ENCODE measurements at places on chromosomes 6 and 20. TPM values are rescaled to one million over a fixed set of nuclear protein-coding genes. Genes with fewer than 3 reads are reported as not detected.

The FAM110A gene
- total RNA-seq = 1.9 TPM

The APCDD1L gene
- total RNA-seq = not detected

The LY86 gene
- total RNA-seq = not detected

The CTCFL gene
- not detected for total RNA-seq

The DEFB132 gene
- not detected for total RNA-seq

The ZNF334 gene
- 4.8 TPM for total RNA-seq

The MUC21 gene
- total RNA-seq = not detected

The TSPO2 gene
- not detected for total RNA-seq

- H3K36me3 ChIP-seq = no peaks in the 10 kb centered on the region
- H3K27ac ChIP-seq = no peak overlapping the region
- H3K4me1 ChIP-seq = no peaks in the 10 kb centered on the region
- H3K27me3 ChIP-seq = no peaks in the 10 kb centered on the region
- no peak for DNase-seq
Measured at GRCh38 chr6:17182961-17183360, 81.1 kb downstream of the STMND1 start.

GRCh38 chr6:117976030-117976651, 69.1 kb downstream of the SLC35F1 start:
- no peak overlapping the region for H3K27ac ChIP-seq
- H3K36me3 ChIP-seq = no peaks in the 10 kb centered on the region
- H3K27me3 ChIP-seq = no peaks in the 10 kb centered on the region
- H3K4me3 ChIP-seq = no peak overlapping the region
- peak; percentile 61 for DNase-seq

GRCh38 chr6:100101644-100102043, 107.6 kb upstream of the MCHR2 start:
- DNase-seq = no peak
- no peaks in the 10 kb centered on the region for H3K36me3 ChIP-seq
- H3K27ac ChIP-seq = no peak overlapping the region

- no peak overlapping the region for H3K27ac ChIP-seq
- peaks cover 39% of the 10 kb centered on the region for H3K4me1 ChIP-seq
- no peak overlapping the region for H3K4me3 ChIP-seq
- no peaks in the 10 kb centered on the region for H3K27me3 ChIP-seq
Measured at GRCh38 chr6:7196685-7197283, 89.0 kb downstream of the RREB1 start.

DNA sequence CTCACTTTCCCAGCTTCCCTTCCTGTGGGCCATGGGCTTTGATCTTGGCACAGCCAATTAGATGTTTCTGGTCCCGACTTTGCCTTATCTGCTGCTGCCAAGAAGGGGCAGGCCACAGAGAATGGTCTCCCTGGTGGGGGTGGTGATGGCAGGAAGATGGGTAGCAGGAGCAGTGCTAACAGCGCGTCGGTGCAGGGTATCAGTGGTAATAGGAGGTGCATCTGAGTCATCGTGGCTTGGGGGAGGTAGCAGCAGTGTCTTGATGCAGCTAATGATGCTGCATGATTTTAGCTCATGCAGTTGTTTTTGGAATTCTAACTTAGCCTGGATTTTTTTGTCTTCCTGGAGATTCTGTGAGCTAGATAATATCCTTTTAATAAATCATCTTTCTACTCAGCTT, 18.9 kb upstream of the MAS1 start:
- no peaks in the 10 kb centered on the region for H3K36me3 ChIP-seq
- H3K4me3 ChIP-seq = no peak overlapping the region
- peaks cover 21% of the 10 kb centered on the region for H3K4me1 ChIP-seq
- H3K27ac ChIP-seq = no peak overlapping the region
- H3K27me3 ChIP-seq = peaks cover 27% of the 10 kb centered on the region

DNA sequence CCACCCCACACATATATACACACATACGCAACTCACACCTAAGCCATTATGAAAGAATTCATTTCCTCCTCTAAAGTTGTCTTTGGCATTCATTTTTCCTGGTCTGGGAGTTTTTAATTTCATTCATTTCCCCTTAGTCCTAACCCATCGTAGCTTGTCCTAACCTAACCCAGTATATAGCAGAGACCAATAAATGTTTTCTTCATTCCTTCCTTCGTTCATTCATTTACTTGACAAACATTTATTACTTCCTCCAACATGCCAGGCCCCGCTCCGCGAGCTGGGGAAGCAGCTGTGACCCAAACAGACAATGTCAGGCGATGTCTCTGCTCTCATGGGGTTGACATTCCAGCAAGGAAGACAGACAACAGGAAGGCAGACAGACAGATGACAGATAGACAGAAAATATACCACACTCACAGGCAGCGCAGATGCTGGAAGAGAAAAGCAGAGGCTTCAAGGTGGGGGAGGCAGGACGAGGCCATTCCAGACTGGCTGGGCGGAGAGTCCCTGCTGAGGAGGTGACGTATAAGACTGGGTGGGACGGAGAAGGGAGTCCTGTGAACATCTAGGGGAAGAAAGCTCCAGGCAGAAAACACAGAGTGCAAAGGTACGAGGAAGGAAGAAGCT, 33.7 kb upstream of the SIRPA start:
- H3K4me3 ChIP-seq = no peak overlapping the region
- no peaks in the 10 kb centered on the region for H3K36me3 ChIP-seq
- no peaks in the 10 kb centered on the region for H3K27me3 ChIP-seq
- DNase-seq = no peak
- no peak overlapping the region for H3K27ac ChIP-seq
- H3K4me1 ChIP-seq = peaks cover 32% of the 10 kb centered on the region

DNA sequence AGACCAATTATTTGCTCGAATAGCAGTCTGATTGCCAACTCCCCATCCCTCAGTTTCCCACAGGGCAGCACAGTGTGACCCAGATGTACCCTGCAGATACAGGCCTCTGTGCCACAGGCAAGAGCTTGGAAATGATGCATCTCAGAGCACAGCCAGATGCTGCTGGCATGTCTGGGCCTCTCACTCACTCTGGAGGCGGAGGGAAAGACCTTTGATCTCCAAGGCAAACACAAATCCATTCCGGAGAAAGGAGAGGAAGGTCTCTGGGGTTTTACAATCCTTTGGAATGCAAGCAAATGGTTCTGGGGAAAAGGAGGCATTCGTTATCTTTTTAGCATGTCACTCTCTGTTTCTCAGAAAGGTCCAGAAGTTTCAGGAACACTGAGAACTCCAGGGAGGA, 74.2 kb downstream of the RIOK1 start:
- H3K36me3 ChIP-seq = no peaks in the 10 kb centered on the region
- H3K4me3 ChIP-seq = peak overlapping the region; percentile 8
- H3K27ac ChIP-seq = peak overlapping the region; percentile 30

GRCh38 chr20:46900826-46901225, 6.2 kb downstream of the EYA2 start:
- no peaks in the 10 kb centered on the region for H3K36me3 ChIP-seq
- no peak overlapping the region for H3K4me3 ChIP-seq
- peaks cover 84% of the 10 kb centered on the region for H3K27me3 ChIP-seq
- DNase-seq = no peak
- H3K27ac ChIP-seq = no peak overlapping the region
- H3K4me1 ChIP-seq = no peaks in the 10 kb centered on the region

GRCh38 chr6:84867521-84867920, 103.1 kb upstream of the TBX18 start:
- H3K4me1 ChIP-seq = no peaks in the 10 kb centered on the region
- no peaks in the 10 kb centered on the region for H3K36me3 ChIP-seq

DNA sequence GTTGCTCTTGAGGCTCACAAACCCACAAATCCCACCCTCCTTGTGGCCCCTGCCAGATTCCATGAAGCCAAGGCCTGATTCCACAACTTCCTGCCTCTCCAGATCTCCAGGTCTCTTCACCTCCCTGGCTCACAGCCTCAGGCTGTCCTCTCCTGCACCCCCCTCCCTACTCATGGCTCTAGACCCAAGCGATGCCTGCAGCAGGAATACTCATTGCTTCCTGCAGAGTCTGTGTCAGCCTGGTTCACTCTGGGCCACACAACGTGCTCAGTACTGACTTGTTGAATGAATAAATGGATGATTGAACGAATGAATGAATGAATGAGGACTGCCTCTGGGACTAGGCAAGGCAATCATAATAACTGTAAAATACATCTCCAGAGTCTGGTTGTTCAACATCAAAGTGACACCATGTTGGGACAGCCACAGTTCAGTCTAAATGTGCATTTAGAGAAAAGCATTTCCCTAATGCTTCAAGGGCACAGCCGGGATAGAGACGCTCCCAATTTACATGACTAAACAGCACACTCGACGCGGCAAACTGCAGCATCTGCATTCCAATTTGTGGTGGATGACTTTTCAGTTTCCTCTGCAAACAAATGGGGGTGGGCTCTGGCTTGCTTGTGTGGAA, 139.9 kb downstream of the GRM4 start:
- H3K36me3 ChIP-seq = no peaks in the 10 kb centered on the region
- H3K4me3 ChIP-seq = no peak overlapping the region
- no peak overlapping the region for H3K27ac ChIP-seq
- no peaks in the 10 kb centered on the region for H3K4me1 ChIP-seq
- no peak for DNase-seq

GRCh38 chr6:161393839-161394364, 120.0 kb upstream of the AGPAT4 start:
- no peak overlapping the region for H3K27ac ChIP-seq
- H3K27me3 ChIP-seq = no peaks in the 10 kb centered on the region
- DNase-seq = peak; percentile 71
- no peak overlapping the region for H3K4me3 ChIP-seq
- no peaks in the 10 kb centered on the region for H3K36me3 ChIP-seq
- H3K4me1 ChIP-seq = no peaks in the 10 kb centered on the region

- H3K36me3 ChIP-seq = no peaks in the 10 kb centered on the region
- H3K27ac ChIP-seq = no peak overlapping the region
- peak; percentile 47 for DNase-seq
- no peaks in the 10 kb centered on the region for H3K27me3 ChIP-seq
Measured at GRCh38 chr6:112563368-112563767, 216.2 kb downstream of the RFPL4B start.

GRCh38 chr20:51411870-51412269, 130.6 kb downstream of the NFATC2 start:
- H3K4me3 ChIP-seq = no peak overlapping the region
- H3K4me1 ChIP-seq = peaks cover 15% of the 10 kb centered on the region

DNA sequence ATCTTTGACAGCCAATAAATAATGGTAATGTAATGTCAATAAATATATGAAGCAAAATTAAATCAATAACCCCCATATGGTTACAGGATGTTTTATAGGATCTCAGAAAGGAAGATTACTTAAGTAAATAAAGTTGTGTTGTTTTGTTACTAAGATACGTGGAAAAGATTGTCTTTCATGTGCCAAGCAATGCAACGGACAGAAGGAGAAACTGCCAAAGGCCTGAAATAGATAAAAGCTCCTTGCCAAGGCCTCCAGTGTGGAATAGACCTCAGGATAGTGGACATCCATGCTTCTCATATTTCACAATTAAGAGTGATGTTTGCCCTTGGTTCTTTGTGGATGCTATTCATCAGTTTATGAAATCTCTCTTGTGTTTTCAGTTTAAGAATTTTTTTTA, 16.4 kb upstream of the FNDC1 start:
- H3K27ac ChIP-seq = no peak overlapping the region
- no peaks in the 10 kb centered on the region for H3K4me1 ChIP-seq
- H3K27me3 ChIP-seq = no peaks in the 10 kb centered on the region
- DNase-seq = no peak

DNA sequence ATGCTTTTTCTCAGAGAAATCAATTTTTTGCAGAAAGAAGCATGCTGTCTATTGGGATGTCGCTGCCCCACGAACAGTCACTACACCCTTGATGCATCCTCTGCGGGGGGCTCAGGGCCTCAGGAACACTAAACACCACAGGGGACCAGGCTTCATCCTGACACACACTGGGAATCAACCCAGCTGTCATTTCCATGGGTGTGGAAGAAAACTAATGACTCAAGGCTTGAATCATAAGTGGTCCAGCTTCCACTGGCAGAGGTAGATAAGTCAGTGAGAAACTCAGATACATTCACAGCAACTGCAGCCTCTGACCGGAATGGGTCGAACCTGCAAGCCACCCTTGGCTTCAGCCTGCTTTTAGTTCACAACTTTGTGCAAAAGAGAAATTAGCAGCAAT, 81.3 kb upstream of the SPTLC3 start:
- H3K36me3 ChIP-seq = no peaks in the 10 kb centered on the region
- DNase-seq = no peak
- peaks cover 68% of the 10 kb centered on the region for H3K4me1 ChIP-seq
- no peaks in the 10 kb centered on the region for H3K27me3 ChIP-seq
- no peak overlapping the region for H3K27ac ChIP-seq

- peak; percentile 95 for DNase-seq
- H3K4me1 ChIP-seq = peaks cover 76% of the 10 kb centered on the region
- H3K4me3 ChIP-seq = peak overlapping the region; percentile 95
- H3K27ac ChIP-seq = peak overlapping the region; percentile 93
- H3K27me3 ChIP-seq = no peaks in the 10 kb centered on the region
Measured at GRCh38 chr20:62953839-62954703, 1.6 kb downstream of the SLC17A9 start.

DNA sequence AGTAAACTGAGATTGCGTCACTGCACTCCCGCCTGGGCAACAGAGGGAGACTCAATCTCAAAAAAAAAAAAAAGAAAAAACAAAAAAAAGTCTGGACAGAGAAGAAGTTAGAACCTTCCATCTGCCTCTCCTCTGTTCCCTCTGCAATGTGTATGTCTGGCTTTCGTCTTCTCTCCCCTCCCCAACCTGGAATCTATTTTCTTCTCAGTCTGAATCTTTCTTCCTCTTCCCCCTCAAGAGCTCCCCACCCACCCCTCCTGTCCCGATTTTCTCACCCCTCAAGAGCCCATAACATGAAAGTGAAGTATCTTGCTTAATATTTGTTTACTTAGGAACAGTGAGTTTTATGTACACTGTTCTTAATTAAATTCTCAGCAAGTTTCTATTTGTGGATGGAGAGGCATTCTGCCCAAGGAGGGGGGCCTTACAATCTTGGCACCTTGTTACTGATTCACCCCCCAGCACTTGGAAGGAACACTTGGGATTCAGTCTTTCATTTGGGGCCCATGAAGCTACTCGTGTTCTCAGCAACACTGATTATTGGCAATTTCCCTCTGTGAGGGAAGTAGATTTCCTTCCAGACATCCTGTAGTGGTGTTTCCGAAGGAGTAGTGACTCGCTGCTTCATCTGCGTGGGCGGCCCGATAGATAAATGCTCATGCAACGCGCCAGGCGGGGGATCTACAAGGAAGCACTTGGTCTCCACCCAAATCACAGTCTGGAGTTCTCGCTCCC, 69.3 kb upstream of the SRSF6 start:
- no peaks in the 10 kb centered on the region for H3K36me3 ChIP-seq
- H3K4me3 ChIP-seq = no peak overlapping the region
- H3K27ac ChIP-seq = no peak overlapping the region
- DNase-seq = no peak
- no peaks in the 10 kb centered on the region for H3K4me1 ChIP-seq

- H3K36me3 ChIP-seq = peaks cover 17% of the 10 kb centered on the region
- H3K27ac ChIP-seq = no peak overlapping the region
- H3K4me1 ChIP-seq = peaks cover 7% of the 10 kb centered on the region
Measured at GRCh38 chr6:157867155-157867559, 44.1 kb downstream of the SNX9 start.

- peaks cover 32% of the 10 kb centered on the region for H3K36me3 ChIP-seq
- H3K4me1 ChIP-seq = peaks cover 49% of the 10 kb centered on the region
- no peaks in the 10 kb centered on the region for H3K27me3 ChIP-seq
- H3K4me3 ChIP-seq = peak overlapping the region; percentile 51
- peak; percentile 92 for DNase-seq
- H3K27ac ChIP-seq = peak overlapping the region; percentile 6
Measured at GRCh38 chr20:62815066-62815991, 1.5 kb upstream of the COL9A3 start.

- no peaks in the 10 kb centered on the region for H3K36me3 ChIP-seq
- H3K27me3 ChIP-seq = no peaks in the 10 kb centered on the region
- no peak for DNase-seq
- H3K27ac ChIP-seq = no peak overlapping the region
- H3K4me3 ChIP-seq = no peak overlapping the region
Measured at GRCh38 chr6:2937627-2938003, 33.8 kb downstream of the SERPINB6 start.

GRCh38 chr6:106609699-106610098, 19.6 kb downstream of the RTN4IP1 start:
- H3K4me3 ChIP-seq = no peak overlapping the region
- no peak overlapping the region for H3K27ac ChIP-seq
- peak; percentile 52 for DNase-seq
- no peaks in the 10 kb centered on the region for H3K36me3 ChIP-seq
- no peaks in the 10 kb centered on the region for H3K4me1 ChIP-seq

Measured in HepG2 (cell line).